Effector memory CD4-positive, alpha-beta T cell (primary cell): ENCODE measurements at places on chromosomes 7 and 10.
A peak's percentile ranks its signal among the peaks of the same experiment; 100 is the strongest.

GRCh38 chr10:62016623-62017490 is 115.4 kb downstream of the ARID5B start:
- DNase-seq: no peak

DNA sequence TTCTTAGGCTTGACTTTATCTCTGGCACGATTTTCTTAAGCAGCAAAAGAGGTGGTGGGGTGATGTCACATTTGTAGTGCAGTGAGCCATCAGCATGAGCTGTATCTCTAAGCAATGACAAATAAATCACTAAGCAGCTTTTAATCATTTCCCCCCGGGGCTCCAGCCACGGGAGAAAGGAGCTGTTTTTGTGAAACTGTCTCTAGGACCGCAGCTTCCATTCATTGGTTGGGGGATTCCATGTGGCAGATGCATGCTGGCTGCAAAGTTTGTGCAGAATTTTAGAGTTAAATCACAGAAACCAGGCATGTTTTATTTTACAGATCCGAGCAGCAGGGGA is 464 bp downstream of the KIAA1217 start:
- DNase-seq: no peak

DNA sequence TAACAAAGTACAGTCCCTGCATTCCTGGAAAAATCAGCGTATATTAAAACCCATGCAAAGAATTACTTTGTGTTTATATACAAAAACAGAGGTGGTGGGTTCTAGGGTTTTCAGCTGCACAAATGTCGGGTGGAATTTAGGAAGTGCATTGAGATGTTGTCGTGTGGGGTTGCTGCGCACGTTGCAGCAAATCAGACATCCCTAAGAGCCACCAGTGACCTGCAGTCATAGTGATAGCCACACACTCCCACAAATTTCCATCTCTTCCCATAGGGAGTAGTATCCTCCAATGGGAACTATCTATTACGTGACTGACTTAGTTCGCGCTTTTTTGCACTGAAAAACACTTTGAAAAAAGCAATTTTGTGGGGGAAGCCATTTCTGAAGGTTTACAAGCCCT is 375.2 kb upstream of the GALNT17 start:
- no peak for DNase-seq

DNA sequence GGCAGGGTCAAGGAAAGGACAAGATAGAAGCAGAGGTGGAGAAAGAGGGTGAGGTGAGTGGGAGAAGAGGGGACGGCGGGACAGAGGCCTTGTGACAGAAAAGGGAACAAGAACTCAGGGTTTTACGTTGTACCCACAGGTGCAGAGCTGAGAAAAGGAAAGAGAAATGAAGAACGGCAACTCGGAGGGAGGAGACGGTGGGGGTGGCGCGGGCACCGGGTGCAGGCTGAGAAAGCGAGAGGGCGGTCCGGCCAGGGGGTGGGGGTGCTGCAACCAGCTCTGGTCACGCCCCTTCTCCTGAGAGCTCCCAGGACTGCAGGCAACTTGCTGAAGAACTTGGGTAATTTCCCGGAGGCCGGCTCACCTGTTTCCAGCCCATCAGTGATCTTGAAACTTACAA is 65.3 kb downstream of the CARD11 start:
- DNase-seq: peak; percentile 42

DNA sequence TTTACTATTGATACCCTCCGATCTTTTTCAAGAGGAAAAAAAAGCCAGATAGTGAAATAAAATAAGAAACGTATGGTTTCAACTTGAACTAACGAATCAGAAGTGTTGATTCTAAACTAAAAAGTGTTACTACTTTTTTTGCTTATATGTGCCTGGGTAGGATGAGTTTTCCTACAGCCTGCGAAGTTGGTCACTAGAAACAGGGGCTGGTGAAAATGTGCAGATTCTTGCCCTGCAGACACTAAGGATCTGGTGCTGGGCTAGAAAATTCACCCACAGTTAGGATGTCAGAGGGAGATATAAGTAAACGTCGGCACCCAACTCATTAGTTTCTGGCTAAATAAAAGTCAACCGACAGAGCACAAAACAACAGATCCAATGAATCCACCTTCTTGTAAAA is 298.7 kb upstream of the NFE2L3 start:
- DNase-seq: no peak

GRCh38 chr10:110460111-110460809 is 37.4 kb upstream of the DUSP5 start:
- no peak for DNase-seq

- no peak for DNase-seq
Observed at GRCh38 chr7:22882106-22882505, 59.5 kb upstream of the TOMM7 start.

DNA sequence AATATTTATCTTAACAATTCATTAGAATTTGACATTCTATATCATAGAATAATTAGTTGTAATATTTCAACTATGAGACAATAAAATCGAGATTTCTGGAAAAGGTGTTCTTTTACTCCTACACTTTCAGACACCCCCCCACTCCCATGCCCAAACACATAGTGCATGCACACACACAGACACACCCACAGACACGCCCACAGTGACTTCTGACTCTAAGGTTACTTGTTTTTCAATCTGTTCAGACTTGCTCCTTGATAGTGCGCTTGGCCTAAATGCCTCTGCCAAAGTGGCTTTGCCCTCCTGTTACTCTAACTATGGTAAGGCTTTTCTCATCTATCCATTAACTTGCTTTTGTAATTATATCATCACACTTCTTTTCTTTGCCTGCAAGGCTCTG is 144.0 kb upstream of the PPP1R3A start:
- no peak for DNase-seq

GRCh38 chr7:16880554-16880953 is 1.2 kb downstream of the AGR3 start:
- no peak for DNase-seq
